Hematopoietic multipotent progenitor cell treated with erythropoietin and hydrocortisone succinate and interleukin-3 and kit ligand, for 15 days (in vitro differentiated cells): ENCODE measurements at places on chromosomes 16 and 17.

- DNase-seq, result no peak
Observed at GRCh38 chr17:47205419-47205963, 3.7 kb upstream of the MYL4 start.

DNA sequence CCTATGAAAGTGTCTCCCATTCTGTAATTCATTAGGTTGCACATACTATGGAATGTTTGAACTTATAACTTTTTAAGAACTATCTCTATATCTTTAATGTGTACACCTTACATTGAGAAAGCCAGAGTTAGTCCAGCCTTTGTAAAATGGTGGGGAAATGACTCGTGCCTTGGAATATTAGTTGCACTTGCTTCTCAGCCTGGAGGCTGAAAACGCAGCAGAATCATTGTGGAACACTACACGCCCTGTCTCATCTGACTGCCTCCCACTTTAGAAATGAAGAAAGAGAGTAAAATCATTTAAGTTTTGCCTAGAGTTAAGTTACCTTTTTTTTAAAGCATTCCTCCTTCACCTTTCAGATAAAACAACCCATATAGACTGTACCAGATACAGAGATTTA is 90.7 kb upstream of the WSB1 start:
- DNase-seq, result no peak

- no peak for DNase-seq
Observed at GRCh38 chr17:34606763-34607162, 27.4 kb downstream of the TMEM132E start.

DNA sequence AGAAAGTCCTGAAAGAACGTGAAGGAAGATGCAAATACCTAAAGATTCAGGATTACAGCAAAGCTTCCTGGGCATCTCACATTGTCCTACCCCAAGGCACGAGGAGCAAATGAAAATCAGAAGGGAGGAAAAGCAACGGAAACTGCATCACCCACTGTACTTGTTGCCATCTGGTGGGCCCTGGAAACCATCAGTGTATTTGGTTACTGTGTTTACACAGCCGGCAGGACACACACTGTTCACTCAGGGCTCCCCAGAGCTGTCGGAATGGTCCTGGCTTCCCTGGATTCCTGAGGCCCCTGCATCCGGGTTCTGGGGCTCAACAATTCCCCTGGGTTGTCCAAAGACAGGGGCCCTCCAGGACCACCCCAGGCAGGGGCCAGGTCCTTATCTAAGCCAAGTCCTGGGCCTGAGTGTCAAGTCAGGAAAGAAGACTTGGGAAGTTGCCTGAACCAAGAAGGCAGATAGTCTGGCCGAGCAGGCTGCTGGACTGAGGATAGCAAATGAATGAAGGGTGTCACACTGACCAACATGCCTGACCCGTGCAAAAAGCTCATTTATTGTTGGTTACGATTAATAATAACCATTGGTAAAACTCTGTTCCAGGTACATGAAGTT is 52.8 kb downstream of the SOX9 start:
- DNase-seq, result no peak

- DNase-seq, result no peak
Observed at GRCh38 chr17:71460943-71461342, 659.9 kb upstream of the SOX9 start.

DNA sequence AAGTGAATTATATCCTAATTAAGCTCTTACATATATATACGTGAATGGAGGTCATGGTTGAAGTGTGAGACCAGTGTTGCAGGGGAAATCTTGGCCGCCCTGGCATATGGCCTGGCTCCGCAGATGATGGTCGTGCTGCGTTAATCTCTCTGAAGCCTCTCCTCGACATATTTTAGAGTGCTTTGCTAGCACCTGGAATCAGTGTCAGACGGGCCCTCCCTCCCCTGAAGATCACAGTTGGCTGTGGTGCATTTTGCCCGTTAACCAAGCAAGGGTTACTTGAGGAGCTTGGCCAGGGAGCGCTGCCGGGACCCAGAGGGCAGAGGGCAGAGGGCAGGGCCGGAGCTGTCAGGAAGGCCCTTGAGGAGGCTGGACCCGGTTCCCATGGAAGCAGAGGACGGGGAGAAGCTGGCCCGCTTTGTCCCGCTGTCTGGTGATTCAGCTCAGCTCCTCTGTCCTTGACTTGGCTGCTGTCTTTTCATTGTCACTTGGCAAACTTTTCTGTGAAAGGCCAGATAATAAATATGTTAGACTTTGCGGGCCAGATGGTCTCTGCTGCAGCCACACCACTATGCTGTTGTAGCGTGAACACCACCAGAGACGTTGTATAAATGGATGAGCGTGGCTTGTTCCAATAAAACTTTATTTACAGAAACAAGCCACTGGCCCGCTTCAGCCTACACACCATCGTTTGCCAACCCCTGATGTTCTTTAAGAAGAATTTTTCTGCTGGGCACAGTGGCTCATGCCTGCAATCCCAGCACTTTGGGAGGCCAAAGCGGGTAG is 32.3 kb downstream of the CIBAR2 start:
- DNase-seq, result no peak

- DNase-seq, result peak; percentile 84
Observed at GRCh38 chr16:89325861-89326471, 108.5 kb downstream of the ZNF778 start.

GRCh38 chr17:68955181-68955841 is at the start of gene ABCA8:
ABCA8 (minus strand) TSS chr17:68955392; CDS start chr17:68942034, 13,358 bp downstream.
- no peak for DNase-seq

- DNase-seq, result no peak
Observed at GRCh38 chr16:73095142-73095820, 47.4 kb upstream of the ZFHX3 start.

DNA sequence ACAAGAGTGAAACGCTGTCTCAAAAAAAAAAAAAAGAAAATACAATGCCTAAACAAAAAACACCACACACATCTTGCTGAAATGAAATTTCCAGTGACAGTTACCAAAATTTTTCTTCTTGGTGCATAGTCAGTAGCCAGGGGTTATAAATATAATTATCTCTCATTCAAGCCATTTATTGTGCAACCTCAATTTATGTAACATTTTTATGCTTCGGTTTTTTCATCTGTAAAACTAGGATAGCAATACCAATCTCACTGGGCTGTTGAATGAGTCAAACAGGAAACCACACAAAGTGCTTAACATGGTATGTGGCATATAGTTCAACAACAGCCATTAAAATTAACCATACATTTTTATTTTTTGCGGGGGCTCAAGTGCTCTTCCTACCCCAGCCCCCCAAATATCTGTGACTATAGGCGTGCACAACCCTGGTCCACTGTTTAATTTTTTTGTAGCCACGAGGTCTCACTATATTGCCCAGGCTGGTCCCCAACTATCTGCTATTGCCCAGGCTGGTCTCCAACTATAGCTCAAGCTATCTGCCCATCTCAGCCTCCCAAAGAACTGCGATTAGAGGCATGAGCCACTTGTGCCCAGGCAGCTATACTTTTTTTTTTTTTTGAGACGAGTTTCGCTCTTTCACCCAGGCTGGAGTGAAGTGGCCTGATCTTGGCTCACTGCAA is 2.6 kb downstream of the COG4 start:
- peak; percentile 34 for DNase-seq

DNA sequence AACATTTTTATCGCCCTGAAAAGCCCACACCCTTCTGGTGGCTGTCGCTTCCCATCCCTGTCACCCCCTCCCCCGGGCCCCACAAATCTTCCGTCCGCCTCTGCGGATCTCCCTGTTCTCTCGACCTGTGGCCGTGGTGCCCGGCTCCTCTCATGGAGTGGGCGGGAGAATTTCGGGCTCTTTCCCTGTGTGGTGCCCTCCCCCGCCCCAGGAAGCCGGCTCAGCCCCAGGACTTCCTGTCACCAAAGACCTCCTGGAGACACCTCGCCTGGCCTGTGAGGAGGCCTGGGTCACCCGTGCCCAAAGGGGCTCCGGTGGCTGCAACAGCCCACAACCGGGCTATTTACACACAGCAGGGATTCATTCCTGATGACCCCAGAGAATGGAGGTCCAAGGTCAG is 26.1 kb upstream of the UBE2I start:
- no peak for DNase-seq

- no peak for DNase-seq
Observed at GRCh38 chr16:17469011-17469740, 1.6 kb downstream of the XYLT1 start.

- DNase-seq, result no peak
Observed at GRCh38 chr17:69179227-69179952, 37.7 kb upstream of the ABCA6 start.

DNA sequence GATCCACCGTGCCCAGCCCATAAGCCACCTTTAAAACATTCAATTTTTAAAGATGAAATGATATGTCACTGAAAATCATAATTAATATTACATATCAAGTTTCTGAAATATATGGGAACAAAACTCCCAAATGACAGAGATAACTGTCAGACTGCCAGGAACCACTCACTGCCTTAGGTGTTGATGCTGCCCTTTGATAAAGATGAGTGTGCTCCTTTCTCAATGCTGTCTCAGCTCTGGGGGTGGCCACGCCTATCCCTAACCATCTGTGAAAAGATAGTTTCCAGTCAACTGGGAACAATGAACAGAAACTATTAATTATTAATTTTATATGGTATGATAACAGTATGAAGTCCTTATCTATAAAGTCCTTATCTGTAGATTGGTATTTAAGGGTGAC is 177.7 kb downstream of the MYO1D start:
- DNase-seq, result no peak

DNA sequence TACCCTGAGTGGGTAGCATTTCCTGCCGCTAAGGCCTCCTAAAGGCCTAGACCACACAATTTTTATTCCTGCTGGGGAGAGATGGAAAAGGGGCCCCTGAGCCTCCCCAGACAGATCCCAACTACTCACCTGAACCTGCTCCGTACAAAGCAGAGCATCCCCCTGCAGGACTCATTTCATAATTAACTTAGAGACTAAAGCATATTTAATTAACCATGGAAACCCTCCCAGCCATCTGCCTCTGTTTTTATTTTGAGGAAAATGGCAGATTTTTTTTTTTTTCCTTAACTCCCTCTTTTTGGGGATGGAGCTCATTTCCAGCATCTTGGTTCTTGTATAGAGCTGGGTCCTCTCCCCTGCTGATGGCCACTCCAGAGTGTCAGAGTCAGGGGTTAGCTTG is 96.5 kb upstream of the CRHR1 start:
- no peak for DNase-seq

GRCh38 chr16:58098207-58099096 is 30.7 kb downstream of the CFAP20 start:
- no peak for DNase-seq

- no peak for DNase-seq
Observed at GRCh38 chr16:28291651-28292626, at the start of gene SBK1. SBK1 (plus strand) TSS chr16:28292525; CDS start chr16:28317392, 24,867 bp downstream.

DNA sequence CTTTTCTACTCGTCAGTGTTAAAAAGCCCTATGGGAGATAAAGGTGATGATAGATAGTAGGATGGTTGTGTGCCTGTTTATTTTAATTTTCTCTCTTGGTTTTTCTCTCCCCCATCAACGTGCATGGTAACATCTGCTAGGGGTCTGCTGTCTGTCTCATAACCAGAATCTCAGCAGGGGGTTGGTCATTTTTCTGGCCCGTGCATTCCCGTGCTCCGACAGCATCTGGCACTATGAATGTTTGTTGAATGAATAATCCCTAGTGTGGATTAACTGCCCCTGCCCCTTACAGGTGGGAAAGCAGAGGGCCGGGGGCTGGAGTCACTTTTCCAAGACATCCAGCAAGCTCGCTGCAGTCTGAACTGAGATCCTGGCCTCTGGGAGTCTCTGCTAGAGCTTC is 6.3 kb downstream of the CA5A start:
- DNase-seq, result no peak

DNA sequence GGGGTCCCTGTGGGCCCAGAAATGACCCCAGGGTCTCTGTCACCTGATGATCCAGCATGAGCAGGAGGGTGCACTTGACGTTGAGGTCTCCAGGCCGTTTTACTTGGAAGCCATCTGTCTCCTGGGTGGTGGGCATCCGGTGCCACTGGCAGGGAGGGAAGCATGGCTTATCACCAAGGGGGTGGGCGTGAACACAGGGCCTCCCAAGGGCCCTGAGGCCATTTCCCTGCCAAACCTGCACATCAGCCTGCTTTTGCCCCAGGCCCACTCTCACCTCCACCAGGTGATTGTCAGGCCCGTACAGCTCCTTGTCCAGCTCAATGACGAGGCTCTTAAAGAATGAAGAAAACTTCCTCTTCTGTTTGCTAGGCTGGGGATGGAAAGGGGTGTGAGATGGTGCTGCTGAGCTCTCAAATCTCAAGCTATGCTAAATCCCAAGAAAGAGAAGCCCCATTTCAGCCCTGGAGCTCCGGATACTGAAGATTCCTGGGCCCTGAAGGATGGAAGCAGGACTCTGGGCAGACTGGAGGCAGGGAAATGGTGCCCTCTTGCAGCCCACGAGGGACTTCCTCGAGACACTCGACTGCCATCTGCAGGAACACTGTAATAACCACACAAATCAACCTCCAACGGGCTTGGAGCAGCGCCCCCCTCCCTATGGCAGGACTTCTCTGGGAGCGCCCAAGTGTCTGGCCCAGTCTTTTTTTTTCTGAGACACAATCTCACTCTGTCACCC is 7.1 kb upstream of the FTSJ3 start:
- peak; percentile 68 for DNase-seq

GRCh38 chr16:6356911-6357310 is 975.7 kb upstream of the RBFOX1 start:
- no peak for DNase-seq

DNA sequence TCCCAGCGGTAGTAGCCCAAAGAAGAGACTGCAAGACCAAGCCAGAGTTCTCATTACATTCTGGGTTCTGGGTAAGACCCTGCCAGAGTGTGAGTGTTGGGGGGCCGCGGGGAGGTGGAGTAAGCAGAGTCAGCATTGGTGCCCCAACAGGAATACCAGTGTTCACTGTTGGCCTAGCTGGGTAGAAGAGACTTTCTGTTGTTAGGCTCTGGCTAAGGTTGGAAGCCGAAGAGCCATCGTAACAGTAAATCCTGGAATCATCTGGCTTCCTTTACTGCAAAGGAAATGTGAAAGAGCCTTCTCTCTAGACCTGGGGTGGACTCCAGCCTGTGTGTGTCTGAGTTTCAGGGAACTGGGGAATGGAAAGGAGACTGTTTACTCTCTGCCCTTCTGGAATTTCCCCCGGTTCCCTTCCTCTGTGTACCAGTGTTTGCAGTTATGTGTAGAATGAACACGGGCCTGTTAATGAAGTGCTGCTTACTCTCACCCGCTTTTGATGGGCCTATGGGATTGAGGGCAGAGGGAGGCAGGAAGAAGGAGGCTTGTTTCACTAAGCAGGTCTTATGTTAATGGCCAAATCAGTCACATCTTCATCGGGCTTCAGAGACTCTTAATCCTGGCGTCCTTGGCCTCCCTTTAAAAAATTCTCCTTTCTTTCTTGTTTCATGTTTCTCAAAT is 68.5 kb downstream of the WWP2 start:
- DNase-seq, result no peak

- DNase-seq, result no peak
Observed at GRCh38 chr17:44120851-44121605, 2.4 kb downstream of the HDAC5 start.

GRCh38 chr16:56970934-56971767 is 9.4 kb downstream of the CETP start:
- DNase-seq, result no peak
